ENCODE measurements at places on chromosomes 7 and 10.
A peak's percentile ranks its signal among the peaks of the same experiment; 100 is the strongest.

DNA sequence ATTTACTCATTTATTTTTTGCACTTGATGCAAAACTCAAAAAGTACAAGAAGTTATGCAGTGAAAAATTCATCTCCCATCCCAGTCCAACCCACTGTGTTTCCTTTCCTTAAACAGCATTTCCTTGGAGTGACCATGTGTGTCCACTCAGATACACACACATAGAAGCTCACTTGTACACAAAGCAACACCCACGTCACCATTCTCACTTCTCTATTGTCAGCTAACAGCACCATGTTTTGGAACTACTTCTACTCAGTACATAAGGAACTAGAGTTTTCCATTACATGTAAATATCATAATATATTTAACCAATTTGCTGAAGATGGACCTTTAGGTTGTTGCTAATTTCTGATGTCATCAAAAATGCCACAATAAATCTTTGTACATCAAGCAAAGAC, 167.6 kb downstream of the GRID1 start:
- no peak for DNase-seq

DNA sequence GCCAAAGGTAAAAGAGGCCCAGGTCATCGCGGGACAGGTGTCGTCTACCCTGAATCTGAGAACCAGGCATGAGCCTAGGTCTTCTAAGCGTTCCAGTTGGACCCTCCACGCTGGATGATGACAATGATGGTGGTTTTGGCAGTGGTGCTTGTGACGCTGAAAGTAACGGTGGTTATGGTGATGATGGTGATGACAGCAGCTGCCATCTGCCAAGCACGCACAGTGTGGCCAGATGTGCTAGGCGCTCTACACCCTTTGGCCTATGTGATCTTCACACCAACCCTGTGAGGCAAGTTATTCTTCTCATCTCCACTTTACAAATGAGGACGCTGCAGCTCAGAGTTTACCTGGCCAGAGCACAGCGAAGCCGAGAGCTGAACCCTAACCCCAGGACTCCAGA, 93.9 kb downstream of the FAM53B start:
- no peak for DNase-seq

- DNase-seq: no peak
These were observed 46.2 kb downstream of the BMPR1A start for GRCh38 chr10:86802473-86803108.

DNA sequence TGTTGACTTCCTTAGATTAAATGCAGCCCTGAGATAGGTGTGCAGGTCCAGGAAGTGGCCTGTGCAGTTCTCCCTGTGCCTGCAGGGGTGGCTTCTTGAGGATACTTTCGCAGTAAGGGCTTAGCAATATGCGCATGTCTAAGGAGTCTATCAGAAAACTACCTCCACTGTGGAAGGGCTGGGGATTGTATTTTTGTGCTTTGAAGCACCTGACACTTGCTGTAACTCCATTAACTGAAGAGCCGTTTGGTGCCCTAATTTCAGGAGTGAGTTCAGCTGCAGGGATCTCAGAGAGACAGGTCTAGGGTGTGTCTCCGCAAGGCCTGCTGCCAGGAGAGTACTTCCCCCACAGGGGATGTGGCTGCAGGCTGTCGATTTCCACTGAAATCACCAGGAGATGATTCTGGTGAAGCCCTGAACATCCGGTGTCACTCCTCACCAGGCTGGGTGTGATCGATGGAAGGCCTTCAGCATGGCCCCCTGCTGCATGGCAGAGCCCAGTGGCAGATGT, 35.5 kb downstream of the IKZF1 start:
- DNase-seq: peak; percentile 39

DNA sequence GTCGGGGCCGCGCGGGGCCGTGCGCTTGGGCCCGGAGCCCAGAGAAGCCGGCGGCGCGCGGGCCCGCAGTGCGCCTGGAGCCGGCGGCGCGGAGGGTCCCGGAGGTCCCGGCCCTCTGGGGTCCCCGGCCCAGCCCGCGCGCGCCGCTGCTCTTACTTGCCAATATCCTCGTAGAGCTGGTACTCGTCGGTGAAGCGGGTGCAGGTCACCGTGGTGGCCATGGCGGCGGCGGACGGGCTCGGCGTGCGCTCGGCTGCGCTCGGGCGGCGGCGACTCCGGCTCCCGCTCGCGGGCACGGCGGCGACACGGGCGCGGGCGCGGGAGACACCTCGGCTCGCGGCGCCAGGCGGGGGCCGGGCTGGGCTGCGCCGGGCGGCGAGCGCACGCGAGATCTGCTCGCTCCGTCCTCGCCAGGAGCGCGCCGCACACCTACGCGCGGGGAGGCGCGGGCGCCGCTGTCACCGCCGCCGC, at the start of gene CAMK2B:
TSS of gene CAMK2B (minus strand) at position 394 of the 471 bp plus-strand sequence. CDS start at position 221, 173 bp downstream.
- no peak for DNase-seq

DNA sequence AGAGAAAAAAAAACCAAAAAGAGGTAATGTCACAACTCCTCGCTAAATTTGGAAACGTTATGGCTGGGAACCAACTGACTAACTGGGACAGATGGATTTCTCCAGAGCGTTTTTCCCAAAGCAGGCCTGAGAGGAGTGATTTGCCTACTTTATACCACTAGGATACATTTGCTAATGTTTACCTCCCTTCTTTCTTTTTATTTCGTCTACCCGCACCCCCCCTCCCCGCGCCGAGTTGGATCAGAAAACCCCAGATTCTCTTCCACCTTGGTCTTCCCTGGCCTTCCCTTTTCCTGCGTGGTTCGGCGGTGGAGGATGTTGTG, 7.2 kb downstream of the CPA2 start:
- DNase-seq: no peak

- DNase-seq: no peak
These were observed 44.5 kb downstream of the ZWINT start for GRCh38 chr10:56316603-56317002.

- DNase-seq: no peak
These were observed 448.0 kb upstream of the SEMA3A start for GRCh38 chr7:84642611-84643010.

DNA sequence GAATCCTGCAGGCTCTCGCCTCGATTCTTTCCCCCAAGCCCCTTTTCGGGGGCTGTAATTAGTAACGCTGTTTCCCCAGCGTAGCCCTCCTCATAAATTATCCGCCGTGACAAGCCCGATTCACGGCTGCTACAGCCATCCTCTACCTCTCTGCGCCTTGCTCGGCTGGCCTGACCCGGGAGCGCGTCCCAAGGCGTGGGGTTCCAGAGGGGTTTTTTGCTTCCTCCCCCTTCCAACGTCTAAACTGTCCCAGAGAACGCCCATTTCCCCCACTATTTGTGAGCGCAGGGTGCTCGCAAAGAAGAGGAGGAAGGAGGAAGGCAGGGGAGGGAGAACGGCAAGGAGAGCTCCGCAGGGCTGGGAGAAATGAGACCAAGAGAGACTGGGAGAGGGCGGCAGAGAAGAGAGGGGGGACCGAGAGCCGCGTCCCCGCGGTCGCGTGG, 880 bp downstream of the HOXA5 start:
- DNase-seq: no peak

- no peak for DNase-seq
These were observed 2.0 kb upstream of the ITGB1 start for GRCh38 chr10:32960022-32960421.

DNA sequence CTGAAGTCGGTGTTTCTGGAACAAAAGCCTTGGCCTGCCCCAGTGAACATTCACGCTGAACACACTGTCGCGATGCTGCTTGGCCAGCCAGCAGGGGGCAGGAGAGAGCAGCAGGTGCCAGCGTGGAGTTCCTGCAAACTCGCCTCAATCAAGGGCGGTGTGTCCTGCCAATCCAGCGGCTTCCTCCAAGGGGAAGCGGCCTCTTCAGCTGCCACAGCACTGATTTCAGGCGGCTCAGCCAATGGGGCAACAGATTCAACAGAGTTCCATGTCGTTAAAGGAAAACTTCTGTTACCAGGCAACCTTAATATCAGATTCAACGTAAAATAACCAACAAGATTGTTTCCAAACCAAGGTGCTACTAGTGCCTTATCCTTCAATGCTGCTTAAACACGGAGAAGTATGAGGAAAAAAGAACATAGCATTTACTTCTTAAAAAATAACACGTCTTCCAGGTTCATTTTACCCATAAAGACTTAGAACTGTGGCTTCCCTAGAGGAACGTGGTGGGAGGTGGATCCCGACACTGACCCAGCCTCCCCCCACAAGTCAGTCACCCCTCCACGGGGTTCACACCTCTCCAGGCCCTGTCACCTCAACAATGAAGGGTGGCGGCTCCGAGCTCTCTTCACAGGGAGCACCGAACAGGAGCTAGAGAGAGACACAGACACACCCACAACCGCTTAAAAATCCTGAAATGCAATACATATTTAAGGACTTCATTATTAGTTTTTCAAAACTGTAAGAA, 178.2 kb downstream of the DIP2C start:
- DNase-seq: peak; percentile 92

- DNase-seq: no peak
These were observed 1.4 kb upstream of the TRA2A start for GRCh38 chr7:23533238-23533604.

GRCh38 chr7:151454305-151454704, 14.4 kb upstream of the CRYGN start:
- DNase-seq: peak; percentile 1

GRCh38 chr10:13788711-13789447, 202.1 kb downstream of the PRPF18 start:
- peak; percentile 22 for DNase-seq

- DNase-seq: no peak
These were observed 33.4 kb upstream of the AFAP1L2 start for GRCh38 chr10:114437473-114438292.

GRCh38 chr10:125868372-125868975, 12.6 kb downstream of the DHX32 start:
- peak; percentile 16 for DNase-seq

DNA sequence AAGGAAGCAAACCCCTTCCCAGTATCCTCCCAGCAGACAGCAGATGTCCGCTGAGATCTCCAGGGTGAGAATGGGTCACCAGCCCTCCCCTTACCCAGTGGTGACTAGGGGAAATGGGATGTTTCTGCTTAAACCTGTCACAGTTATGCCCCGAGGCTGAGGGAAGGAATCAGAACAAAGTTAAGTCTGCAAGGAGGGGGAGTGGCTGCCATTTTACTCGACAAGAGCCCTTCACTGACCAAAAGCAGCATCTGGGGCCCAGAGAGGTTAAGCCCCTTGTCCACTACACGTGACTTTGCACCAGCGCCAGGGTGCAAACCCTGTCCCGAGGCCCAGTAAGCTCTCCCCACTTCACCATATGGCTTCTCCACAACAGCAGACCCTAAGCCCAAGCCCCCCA, 4.6 kb upstream of the NANOS1 start:
- no peak for DNase-seq

DNA sequence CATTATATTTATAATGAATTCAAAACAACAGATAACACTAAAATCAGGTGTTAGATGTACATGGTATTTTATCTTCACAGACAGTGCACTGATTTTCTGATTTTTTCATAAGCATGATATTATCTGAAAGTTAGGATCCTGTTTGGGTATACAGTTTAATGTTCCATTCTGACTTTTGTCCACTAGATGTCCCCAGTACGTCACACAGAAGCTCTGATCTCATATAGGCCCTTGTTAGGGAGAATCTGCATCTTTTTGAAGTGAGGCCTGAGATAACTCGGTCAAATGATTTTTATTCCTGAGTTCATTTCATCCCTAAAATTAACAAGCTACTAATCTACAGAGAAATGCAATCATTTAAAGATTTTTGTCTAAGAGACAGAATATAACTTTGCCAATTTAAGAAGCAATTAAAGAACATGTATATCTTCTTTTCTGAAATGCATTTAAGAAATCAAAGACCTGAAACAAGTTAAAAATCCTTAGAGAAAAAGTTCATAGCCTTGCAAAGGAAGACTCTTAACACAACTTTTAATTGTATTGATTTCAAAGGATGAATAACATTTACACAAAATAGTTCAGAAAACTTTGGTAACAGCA, 72.0 kb upstream of the TES start:
- no peak for DNase-seq

- DNase-seq: no peak
These were observed 316.1 kb upstream of the FZD1 start for GRCh38 chr7:90948085-90948484.

GRCh38 chr7:95411036-95411435, 14.9 kb upstream of the PON3 start:
- no peak for DNase-seq

DNA sequence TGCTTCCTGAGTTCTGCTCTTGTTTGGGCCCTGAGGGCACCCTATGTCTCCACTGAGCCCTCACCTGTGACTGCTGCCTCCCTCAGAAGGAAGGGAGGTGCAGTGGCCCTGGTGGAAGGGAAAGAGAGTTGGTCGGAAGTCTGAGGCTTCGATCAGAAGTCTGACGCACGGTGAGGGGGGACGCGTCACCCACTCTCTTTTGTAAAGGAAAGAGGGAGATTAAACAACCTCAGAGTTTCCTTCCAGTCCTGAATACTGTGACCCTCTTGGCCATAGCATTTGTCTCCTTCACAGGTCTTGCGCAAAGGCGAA, 31.4 kb upstream of the TRIM8 start:
- DNase-seq: no peak

GRCh38 chr7:20575736-20576135, 39.7 kb upstream of the ABCB5 start:
- DNase-seq: no peak

- DNase-seq: no peak
These were observed 239.9 kb upstream of the ZNF32 start for GRCh38 chr10:43888586-43888985.

DNA sequence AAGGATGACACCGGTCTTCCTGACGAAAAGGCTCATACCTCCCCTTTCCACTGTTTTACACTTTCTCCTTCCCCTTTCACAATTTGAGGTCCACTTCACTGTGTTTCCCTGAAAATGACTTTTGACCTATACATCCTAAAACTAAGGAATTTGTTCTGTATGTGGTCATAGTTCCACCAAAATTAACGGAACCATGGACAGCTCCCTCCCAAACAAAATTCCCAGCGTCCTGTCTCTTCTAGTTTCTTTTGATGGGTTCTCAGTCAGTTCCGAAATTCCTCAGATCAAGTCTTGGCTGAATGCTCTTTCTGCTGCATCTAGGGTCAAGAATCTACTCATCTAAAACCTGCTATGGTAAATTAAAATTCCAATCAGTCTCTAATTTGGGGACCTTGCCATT, 1191.9 kb downstream of the CNTNAP2 start:
- DNase-seq: no peak

DNA sequence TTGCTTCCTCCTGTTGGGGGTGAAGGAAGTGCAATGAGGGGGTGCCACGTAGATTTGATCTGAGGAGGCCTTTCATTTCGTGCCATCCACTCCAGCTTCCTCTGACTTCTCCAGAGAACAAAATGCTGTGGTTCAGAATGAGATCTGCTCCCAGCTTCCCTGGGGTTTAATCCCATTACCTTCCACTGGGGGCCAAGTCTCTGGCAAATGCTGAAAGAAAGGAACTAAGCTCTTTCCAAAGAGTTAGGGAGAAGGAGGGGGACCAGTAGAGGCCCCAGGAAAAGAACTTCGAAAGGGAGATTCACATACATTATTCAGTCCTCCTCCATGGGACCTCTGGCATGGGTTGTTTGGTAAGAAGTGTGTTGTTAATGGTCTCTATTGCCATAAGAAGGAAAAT, 727.0 kb downstream of the TYW1 start:
- DNase-seq: no peak

All from transverse colon (tissue), 4 donors.